ENCODE measurements at places on chromosomes 13 and 19. TPM values are rescaled to one million over a fixed set of nuclear protein-coding genes. Genes with fewer than 3 reads are reported as not detected.

DNA sequence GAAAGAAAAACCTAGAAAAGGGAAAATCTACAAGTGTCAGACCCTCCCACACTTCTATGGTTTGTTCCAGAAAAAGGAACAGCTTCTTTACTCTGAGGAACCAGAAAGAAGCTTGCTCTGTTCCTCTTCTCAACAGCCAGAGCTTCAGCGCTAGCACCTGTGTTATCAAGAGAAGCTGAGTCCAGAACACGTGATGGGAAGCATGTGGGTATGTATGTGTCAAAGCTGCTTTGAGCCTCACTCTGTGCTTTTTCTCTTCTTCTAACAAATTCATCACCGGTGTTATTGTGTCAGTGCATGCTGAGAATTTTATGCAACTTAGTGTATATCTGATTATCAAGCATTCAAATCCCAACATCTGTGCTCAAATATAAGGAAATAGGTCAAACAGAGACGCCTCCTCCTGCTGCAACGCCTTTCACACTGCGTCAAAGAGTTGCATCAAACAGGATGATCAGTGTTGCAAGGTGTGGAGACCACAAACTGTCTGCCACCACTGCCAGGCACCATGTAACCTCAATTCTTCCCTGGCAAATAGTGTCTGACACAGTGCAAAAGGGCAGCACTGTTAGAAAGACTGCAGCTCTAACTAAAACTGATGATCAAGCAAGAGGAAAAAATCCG is 83.9 kb downstream of the LRRC63 start:
- DNase-seq: no peak

DNA sequence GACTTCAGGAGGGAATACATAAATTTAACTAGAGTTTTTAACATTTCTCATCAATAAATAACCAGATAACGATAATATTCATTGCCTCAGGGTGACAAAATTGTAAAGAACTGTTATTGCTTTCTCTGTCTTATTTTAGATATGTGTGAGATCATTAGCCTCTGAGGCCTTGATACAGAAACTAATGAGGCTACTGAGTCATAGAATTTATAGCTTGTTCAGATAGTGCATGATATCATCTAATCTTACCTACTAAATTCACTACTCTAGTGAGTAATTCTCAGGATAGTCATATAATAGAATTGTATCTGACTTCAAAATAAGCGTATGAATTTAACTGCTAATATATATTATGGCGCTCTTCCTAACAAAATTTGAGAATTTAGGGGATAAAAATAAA is 360.8 kb upstream of the KLHL1 start:
- no peak for DNase-seq

The ATXN8OS gene
- not detected for total RNA-seq

The ZNF230 gene
- total RNA-seq: 1.3 TPM

DNA sequence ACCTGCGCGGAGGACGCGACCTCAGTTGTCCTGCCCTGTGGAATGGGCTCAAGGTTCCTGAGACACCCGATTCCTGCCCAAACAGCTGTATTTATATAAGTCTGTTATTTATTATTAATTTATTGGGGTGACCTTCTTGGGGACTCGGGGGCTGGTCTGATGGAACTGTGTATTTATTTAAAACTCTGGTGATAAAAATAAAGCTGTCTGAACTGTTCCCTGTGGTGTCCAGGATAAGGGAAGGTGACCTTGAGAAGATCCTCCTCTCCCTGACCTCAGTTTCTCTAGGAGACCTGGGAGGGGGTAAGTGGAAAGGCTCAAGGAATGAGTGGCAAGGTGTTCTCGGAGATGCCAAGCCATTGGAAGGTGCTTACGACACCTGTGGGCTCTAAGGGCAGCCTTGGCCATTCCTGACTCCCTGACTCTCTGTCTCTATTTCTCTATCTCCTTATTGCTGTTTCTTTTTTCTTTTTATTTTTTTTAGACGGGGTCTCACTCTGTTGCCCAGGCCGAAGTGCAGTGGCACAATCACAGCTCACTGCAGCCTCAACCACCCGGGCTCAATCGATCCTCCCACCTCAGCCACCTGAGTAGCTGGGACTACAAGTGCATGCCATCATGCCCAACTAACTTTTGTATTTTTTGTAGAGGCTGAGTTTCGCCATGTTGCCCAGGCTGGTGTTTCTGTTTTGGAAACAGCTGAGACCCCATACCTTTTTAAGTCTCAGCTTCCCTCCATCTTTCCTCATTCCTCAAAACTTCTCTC is 3.2 kb downstream of the GDF15 start:
- DNase-seq: no peak

The GRIK5 gene
- total RNA-seq: 1.1 TPM

- no peak for DNase-seq
These were observed 43.2 kb upstream of the TPM4 start for GRCh38 chr19:16033136-16033530.

The VSTM2B gene
- not detected for total RNA-seq

DNA sequence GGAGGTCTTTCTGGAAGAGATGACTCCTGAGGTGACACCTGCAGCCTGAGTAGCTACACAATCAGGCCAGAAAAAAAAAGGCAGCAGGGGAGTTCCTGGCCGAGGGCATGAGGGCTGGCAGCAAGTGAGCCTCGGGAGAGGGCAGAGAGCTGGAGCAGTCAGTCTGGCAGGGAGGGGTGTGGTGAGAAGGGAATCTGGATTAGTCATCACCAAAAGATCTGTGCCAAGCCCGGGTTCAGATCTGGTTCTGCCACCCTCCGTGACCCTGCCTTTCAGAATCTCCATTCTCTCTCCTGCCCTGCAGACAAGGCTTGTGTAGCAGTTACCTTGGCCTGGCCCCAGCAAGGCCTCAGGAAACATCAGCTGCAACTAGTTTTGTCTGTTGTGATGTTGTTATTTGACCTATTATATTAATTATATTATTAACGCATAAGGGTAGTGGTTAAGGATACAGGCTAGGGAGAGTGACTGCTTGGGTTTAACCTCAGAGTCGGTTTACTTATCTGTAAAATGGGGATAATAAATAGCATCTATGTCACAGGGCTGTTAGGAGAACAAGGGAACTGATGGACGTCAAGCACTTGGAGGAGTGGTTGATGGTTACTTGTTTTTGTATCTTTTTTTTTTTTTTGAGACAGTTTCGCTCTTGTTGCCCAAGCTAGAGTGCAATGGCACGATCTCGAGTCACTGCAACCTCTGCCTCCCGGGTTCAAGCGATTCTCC is 2.7 kb upstream of the CAPNS1 start:
- no peak for DNase-seq

Measured in esophagus squamous epithelium (tissue), 5 donors.